Stimulated activated CD4-positive, alpha-beta T cell treated with anti-CD3 and anti-CD28 coated beads, Interleukin-1b, Interleukin-23, amount 100 ng/mL, for 1 hour (primary cell): ENCODE measurements at places on chromosomes 6 and 20.

- DNase-seq: no peak
Measured at GRCh38 chr20:17611540-17612286, 41.8 kb downstream of the DSTN start.

DNA sequence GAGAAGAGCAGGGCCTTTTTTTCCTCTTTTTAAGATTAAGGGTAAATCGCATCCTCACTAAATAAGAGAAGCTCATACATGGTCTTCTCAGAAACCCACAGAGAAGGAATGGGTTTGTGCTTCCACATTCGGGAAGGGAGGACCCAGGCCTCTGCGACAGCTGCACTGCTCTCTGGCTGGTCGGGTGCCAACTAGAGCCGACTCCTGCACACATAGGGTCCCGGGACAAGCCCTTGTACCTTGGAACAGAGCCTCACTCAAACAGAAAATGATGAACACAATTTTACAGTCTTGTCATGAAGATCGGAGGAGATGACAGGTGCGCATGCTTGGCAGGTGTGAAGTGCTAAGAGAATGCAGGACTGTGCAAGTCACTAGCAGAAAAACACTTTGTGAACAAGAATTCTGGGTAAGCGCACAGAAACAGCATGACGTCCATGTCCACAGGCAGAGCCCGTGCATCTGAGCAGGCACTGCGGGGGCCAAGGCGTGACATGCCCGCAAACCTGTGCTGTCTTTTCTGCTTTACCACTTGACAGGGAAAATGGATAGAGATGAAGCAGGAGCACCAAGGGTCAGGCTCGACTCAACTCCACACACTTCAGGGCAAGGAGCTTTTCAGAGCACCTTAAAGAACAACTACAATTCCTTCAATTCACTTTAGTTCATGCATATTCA is 101.0 kb upstream of the MPC1 start:
- DNase-seq: no peak

DNA sequence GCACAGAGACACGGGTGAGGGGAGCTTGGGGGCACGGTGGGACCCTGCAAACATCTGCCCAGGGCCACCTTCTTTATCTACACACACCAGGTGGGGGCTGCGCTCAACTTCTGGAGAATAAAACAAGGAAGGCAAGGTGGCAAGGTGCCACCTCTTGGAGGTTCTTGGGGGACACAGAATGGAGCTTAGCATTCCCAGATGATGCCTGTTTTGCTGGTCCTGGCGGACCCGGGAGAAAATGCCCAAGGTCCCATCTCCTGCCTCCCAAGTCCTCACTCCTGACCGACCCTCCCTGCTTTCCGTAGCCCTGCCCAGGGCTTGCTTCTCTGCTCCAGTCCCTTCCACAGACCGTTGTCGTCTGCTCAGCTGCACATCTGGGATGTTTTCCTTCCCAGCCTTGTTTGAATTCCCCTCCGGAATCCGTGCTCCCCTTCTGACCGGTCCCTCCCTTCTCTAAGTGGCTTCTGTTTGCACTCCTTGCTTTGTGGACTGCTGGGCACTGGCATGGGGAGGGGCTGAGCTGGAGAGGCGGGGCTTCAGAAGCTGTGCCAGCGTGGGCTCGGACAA is 13.1 kb downstream of the ITPR3 start:
- no peak for DNase-seq

DNA sequence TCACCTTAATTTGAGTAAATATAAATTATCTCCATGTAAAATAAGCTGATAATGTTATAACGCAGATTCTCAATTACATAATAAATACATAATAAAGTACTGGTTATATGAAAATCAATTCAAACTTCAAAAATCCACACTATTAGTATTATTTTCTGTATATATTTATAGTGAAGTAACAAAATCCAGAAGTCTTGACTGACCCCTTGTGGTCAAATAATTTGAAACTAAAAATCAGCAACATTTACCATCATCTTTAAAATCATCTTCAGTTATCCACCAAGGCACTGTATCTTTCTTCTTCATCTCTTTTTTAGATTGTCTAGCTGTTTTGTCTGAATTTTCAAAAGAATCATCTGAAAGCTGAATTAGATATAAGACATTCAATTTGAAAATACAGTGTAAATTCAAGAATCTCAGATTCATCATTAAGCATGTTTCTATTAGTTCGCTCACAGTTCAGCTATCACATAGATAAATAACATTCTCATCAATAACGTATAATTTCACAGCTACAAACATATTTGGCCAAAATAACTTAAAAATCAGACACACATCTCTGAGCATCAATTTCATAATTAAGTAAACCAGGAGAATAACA is 6.5 kb downstream of the CEP162 start:
- DNase-seq: no peak

DNA sequence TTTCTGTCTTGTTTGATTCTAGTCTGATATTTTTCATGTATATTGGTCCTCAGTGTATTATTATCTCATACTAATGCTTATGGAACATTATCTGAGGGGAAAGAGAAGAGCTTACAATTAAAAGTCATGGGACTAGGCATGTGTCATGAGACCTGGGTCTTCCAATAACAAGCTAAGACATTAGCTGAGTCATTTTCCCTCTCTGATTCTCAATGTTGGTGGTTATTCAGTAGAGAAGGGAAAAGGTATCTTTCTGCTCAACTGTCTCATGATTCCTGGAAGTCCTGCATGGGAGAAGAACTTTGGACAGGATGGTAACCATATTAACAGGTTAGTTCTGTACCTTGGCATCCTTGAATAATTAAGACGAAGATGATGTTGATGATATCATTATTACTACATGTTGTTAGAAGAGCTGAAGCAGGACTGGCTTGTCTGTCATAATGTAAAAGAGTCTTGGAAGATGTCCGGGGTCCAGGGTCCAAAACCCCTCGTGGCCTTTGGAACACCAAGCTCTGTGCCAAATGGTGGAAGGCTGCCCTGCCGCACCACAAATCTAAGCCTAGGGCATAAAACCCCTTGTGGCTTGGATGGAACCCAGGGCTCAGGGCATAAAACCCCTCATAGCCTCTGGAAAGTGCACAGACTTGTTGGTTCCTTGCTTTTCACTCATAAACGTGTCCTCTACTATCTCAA is 19.1 kb downstream of the TRIM38 start:
- no peak for DNase-seq

DNA sequence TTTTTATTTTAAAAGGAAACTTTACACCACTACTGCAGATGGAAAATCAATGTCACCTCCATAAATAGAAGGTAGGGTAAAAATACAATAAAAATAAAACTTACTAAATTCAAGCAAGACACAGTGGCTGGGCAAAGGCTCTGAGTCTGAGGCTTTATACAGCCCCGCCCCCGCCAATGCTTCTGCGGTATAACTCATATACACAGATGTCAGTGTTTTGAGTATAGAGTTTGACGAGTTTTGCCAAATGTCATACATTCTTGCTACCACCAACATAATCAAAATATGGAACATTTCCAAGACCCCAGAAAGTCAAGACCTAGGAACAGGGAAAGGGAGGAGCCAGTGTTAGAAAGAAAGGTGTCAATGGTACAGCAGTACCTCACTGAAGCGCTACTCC is 12.8 kb downstream of the NFATC2 start:
- DNase-seq: peak; percentile 62

- no peak for DNase-seq
Measured at GRCh38 chr6:125797886-125798444, 7.2 kb downstream of the NCOA7 start.

DNA sequence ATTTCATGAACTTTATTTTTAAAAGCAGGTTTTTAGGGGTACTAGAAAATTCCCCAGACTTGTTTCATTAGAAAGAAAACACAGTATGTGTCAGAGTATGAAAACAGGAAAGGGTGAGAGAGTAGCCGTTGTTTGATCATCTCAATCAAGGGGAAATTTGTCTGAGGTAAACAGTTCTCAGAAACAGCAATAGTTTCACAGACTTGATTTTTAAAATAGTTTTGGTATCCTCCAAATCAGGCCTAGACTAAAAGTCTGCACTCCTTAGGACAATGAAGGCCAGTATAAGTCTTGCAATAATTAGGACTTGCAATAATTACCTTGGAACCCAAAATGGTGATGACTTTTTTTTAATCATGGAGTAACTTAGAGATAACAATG is 176.6 kb upstream of the TAB2 start:
- no peak for DNase-seq

DNA sequence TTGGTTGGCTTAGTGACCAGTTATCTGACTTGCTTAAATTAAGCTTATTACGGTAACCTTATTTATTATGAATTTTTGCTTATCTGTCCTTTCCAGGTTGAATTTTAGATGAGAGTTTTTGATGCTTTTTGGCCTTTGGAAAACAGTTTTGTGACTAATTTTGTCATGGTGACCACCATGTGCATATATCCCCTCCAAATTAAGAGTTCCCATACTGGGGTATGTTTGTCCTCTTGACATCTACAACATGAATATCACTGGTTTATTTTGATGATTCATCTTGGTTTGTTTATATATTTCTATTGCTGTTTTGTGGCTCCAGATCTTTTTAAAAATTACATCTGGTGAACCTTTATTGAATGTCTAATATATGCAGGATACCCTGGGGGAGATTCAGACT is 61.4 kb downstream of the PHF20 start:
- DNase-seq: no peak

GRCh38 chr20:34998331-34998950 is 42.8 kb downstream of the MYH7B start:
- DNase-seq: no peak

DNA sequence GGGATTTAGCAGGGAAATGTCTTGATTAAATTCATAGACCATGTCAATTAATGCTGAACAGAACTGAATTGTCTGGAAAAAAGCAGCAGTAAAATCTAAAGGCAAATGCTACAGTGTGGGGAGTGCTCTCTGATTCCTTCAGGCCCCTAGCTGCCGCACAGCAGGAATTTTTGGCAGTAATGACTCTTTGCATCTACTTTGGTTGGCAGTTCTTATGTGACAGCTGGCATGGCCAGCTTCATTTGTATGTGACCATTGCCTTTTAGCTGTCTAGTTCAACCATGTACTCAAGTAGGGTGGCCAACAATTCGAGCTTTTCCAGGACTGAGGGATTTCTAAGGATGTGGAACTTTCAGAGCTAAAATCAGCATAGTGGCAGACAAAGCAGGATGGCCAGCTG is 499.1 kb upstream of the MAN1A1 start:
- DNase-seq: no peak

DNA sequence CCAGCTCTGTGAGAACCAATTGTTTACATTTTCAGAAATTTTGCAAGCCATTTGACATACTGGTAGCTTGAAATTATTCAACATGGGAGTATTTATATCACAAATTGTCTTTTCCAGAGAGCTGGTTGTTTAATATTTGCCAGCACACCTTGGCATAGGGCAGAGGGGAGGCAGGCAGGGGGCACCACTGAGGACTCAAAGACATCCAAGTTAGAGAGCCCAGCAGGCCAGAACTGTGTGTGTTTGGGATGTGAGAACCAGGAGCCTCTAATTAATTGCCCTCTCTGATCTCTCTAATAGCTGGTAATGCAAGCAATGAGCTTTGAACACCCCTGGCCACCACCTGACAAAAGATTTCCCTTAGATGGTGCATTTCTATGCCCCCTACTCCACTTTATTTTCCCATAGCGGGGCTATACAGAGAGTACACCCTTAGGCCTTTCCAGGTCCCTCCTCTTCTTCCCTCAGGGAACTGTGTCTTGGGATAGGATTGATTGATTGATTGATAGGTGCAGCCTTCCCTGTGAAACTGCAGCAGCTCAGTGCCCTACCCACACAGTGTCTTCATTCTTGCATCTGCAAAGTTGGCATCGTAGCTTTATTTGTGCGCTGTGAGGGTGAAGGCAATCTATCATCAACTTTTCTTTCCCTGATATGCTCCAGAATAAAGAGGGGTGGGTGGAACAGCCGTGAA is 29.2 kb downstream of the MOCS1 start:
- no peak for DNase-seq

DNA sequence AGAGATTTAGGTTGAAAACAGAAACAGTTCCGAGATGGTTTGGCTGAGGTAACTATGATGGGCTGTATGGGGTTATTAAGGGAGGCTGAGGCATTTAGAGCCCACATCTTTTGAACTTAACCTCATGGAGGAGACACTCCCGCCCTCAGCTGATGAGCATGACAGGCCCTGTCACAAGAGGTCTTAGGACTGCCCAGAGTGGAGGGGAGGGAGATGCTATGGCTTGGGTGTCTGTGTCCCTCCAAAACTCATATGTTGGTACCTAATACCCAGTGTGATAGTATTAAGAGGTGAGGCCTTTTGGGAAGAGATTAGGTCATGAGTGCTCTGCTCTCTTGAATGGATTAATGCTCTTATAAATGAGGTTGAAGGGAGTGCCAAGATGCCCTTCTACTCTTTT is 126.6 kb downstream of the CDC5L start:
- no peak for DNase-seq

DNA sequence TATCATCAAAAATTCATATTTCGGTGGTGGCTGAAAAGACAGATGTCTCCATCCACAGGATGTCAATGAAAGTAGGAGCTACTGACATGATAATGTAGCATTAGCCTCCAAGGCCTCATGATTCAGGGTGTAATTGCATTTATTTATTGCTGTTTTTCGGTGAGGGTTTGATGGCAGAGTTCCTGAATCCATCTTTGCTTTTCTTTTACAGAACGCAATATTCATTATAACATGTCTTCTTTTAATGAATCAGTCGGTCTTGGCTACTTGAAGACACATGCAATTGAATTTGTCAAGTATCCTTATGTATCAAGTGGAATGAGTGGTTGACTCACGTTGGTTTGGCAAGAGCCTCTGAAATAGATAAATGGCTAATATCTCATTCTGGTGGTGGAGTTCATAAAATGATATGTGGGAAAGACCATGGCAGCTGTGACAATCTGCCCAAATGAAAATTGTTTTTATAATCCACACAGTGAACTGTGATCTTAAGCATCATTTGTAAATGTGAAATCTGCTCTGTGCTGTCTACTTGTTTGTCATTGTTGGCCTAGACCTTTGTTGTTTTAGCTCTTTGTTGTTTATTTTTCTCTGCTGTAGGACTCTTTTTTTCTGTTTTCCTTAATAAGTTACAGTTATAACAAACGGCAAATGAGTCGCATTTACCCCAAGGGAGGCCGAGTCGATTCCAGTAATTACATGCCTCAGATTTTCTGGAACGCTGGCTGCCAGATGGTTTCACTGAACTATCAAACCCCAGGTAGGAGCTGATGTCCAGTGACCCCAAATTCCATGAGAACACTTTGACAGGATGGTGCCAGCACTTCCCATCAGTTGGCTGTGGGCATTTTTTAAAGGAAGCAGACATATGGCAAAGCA is 105.7 kb upstream of the LAMP5 start:
- DNase-seq: no peak

GRCh38 chr6:124955108-124955856 is 7.0 kb upstream of the RNF217 start:
- no peak for DNase-seq
